Cerebellar nuclear complex (tissue), 1 donor: ENCODE measurements at places on chromosomes 7 and 10.

DNA sequence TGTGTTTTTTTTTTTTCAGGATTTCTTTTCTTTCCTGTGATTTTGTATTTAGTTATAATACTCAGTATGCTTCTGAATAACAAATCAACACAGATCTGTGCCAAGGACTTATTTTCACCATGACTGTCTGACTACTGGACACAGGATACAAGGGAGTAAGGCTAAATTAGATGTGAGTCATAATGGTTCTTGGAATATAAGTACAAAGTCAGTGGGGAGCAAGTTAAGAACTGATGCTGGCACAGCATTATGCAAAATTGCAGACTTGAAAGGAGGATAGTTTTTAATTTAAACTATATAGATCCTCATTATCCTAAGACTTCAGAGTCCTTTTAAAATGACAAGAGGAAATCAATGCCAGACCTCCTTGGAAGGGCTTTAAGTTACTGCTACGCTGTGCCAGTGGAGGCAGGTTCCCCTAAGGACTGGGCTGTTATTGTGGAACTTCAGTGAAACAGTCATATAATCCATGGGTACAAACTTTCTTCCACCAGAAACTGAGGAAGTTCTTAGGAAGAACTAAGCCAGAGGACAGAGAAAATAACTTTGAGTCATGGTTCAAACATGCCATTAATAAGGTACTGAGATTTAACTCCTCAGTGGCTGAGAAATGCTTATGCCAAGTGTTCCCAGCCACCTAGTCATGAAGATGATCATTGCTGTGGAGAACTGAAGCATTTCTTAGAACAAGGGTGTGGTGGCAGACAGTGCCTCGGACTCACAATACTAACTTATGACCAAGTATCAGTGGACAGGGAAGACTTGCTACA lies 531.2 kb downstream of the HTR7 start:
- DNase-seq, result no peak

DNA sequence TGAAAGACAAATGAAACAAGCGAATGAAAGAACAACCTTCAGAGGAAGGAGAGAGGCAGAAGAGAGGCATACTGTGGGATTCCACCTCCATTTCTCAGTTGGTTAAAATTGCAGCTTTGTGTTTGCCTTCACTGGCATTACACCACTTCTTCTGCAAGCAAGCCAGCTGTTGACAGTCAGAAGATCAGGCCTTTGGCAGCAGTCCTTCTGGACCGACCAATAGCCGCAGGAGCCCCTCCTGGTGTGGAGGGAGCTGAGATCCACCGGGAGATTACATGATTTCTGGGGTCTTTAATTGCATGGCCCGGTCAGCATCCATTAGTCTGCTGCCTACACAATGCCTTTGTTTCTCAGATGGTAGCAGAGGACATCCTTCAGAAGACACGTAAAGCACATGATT lies 206.7 kb downstream of the ADAM12 start:
- no peak for DNase-seq

DNA sequence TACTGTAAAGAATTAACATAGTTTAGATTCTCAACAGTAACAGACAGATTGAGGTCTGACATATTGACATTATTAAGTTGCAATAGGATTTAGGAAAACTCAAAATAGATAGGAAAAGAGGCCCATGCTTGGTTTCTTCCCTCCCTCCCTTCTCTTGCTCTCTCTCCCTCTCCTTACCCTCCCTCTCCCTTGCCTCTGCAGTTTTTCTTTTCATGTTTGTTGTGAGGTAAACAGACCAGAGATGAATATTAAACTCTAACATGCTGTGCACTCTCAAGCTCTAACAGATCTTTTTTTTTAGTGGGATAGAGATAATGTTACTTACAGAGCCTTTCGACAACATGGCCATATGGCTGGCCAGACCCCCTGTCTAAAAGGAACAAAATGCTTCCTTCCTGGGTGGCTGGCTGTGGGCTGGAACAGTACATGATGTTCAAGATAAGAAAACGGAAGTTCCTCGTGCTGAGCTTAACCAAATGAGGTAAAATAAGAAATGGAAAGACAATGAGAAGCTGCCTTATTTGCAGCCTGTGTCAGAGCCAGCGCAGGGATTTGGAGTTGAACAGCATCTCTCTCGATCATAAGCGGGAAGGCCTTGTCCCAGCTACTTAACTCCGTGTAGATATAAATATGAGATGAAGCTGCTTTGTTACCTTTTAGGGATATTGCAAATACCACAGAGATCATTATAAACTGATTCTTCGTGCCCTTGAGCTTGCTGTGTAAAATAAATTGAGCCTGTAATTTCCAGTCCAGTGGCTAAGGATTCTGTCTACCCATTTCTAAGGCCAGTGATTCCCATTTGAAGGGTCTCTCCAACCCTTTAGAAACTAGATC lies 391.9 kb upstream of the NPVF start:
- peak; percentile 26 for DNase-seq

- DNase-seq, result no peak
Measured at GRCh38 chr7:105461518-105461917, 60.6 kb downstream of the PUS7 start.

DNA sequence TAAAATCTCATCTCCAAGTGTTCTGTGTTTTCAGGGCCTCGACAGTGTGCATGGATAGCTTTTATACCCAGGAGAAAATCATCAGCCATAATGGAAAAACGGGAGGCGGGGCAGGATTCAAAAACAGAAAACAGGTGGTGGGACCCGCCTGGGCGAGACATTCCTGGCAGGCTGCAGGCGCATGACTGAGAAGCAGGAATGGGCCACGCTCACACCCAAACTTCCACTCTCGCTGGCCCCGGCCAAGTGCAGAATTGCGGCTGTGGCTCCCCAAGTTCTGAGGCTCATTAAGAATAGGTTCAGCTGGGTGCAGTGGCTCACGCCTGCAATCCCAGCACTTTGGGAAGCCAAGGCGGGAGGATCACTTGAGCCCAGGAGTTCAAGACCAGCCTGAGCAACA lies 60.6 kb downstream of the C10orf143 start:
- no peak for DNase-seq

- DNase-seq, result no peak
Measured at GRCh38 chr10:114879541-114880158, 58.1 kb downstream of the FHIP2A start.

DNA sequence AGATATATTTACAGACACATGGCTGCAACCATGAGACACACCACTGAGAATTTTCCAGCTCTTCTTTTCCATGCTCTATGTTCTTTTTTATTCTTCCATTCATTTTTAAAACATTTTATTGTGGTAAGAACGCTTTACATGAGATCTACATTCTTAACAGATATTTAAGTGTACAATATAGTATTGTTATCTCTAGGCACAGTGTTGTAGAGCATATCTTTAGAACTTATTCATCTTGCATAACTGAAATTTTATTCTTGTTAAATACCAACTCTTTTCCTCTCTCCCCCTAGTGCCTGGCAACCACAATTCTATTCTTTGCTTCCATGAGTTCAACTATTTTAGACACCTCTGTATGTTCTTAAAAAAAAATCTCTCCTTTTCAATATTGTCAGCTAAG lies 67.1 kb upstream of the HABP2 start:
- DNase-seq, result no peak

DNA sequence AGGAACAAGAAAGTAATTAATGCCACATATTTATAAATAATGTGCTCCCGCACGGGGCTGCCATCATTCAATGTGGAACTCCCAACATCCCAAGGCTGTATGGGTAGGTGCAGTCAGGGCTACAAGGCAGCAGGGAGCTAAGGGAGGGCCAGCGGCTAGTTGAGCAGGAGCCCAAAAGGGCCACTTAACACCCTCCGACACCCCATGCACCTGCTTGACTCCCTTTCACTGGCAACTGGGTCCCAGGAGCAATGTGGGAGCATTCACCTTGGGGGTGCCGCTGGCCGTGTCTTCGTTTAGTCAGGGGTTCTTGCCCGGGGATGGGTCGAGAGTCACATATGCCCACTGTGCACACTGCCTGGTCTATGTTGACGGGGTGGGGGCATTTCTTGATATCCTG lies 27.9 kb downstream of the SCART1 start:
- no peak for DNase-seq

DNA sequence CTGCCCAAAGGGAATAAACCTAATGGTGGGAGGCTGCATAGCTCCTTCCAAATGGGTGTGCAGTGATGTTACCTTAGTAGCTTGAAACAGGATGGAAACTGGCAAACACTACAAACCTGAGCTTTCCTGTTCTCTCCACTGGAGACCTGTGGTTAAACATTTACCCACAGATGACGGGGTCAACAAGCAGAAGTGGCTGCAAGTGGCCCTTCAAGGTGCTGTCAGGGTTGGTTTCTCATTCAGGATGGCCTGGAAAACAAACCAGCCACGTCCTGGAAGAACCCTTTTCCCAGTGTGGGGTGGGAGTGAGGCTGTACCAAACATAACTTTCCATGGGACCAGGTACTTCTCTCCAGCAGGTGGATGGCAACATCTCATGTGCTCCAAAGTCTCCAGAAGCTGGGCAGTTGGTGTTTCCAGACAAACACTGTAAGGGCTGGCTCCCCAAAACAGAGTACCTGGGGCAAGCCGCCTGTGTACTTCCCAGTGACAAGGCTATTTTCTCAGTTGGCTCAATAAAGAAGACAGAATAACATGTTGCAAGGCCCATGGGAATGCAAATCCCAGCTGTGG lies 67.5 kb downstream of the DNAJB9 start:
- no peak for DNase-seq

GRCh38 chr7:128172151-128172550 lies 68.9 kb upstream of the LEP start:
- peak; percentile 55 for DNase-seq

DNA sequence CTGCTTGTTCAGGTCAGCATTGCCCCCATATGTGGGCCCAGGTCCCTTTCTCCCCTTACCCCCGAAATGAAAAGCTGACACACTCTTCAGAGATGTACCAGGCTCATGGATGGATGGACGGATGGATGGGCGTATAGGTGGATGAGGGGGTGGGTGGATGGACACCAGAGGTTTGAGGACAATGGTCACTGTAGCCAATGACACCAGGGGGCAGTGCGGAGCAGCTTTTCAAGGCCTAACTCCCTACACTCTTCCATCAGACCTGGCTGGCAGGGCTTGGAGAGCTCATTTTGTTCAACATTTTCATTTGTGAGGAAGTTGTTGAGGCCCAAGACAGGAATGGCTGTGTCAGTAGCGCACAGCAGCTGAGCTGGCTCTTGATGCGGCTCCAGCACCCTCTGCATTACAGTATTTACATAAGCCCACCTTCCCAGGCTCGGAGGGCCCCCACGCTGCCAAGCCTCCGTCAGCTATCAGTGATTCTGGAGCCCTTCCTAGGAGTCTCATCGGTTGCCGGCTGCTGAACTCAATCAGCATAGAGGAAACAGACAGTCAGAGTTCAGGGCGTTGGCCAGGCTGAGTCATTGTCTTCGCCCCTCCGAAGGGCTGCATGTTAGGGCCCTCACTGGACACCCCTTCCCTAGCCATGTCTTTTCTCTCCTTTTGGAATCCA lies 11.6 kb upstream of the FFAR4 start:
- DNase-seq, result no peak

- DNase-seq, result no peak
Measured at GRCh38 chr10:536371-536925, 153.0 kb downstream of the DIP2C start.

- no peak for DNase-seq
Measured at GRCh38 chr7:2754086-2754485, 66.1 kb downstream of the AMZ1 start.

- DNase-seq, result no peak
Measured at GRCh38 chr10:23157691-23158369, 34.3 kb upstream of the PTF1A start.

GRCh38 chr7:107563081-107563774 lies 492 bp downstream of the COG5 start:
- DNase-seq, result no peak

GRCh38 chr7:105589356-105590077 lies 8.2 kb upstream of the EFCAB10 start:
- no peak for DNase-seq

DNA sequence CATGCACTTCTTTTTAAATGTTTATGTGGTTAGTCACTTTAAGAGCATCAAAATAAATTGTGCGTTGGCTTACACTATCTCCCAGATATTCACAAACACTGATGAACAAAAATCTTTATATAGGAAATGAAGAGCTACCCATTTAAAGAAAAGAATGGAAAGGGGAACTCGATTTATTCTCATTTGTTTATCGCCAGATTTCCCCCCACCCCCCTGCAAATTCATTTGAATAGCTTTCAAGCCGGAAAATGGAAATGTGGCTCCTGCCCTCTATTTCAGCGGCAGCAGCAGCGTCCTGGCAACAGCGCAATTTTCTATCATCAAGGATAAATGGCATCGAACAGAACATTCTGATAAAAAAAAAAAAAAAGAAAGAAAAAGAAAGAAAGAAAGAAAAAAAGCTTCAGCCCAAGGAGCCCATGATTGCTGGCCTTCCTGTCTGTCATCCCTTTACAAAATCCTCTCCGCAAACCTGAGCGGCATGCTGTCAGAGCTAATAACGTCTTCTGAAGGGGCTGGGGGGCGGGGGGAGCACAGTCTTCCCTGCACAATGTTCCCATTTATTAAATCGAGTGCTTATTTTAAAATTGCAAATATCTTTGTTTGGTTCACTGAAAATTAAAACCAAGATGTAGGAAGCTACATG lies 13.7 kb upstream of the DLX6 start:
- no peak for DNase-seq

DNA sequence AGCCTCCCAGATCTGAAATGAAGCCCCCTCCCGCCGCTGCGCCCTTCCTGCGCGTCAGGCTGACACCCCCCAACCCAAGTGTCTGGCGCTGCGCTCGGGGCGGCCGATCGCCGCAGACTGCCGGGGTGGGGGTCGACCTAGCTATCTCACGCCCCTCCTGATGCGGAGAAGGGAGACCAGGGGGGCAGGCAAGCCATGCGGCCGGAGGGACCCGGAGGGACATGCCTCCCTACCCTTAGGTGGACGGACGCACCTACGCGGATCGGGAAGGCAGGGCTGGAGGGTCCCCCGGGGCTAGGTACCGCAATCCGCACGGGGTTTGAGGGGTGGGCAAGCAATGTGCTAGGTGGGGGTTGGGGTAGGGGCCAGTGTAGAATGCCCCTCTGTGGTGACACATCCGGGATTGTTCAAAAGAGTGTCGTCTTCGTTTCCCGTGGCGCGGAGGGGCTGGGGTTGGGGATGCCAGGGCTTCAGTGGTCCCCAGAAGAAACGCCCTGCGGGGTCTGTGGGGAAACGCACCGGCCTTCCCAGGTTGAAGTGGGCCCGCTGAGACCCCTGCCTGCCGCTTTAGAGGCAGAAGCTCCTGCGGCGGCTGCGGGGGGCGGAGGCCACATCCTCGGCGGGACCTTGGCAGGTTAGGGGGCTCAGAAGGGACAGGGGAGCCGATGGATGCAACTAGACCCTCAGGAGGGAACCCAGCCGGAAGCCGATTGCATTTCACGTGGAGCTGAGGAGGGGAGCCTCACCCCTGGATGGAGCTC lies 913 bp downstream of the ADCYAP1R1 start:
- no peak for DNase-seq

DNA sequence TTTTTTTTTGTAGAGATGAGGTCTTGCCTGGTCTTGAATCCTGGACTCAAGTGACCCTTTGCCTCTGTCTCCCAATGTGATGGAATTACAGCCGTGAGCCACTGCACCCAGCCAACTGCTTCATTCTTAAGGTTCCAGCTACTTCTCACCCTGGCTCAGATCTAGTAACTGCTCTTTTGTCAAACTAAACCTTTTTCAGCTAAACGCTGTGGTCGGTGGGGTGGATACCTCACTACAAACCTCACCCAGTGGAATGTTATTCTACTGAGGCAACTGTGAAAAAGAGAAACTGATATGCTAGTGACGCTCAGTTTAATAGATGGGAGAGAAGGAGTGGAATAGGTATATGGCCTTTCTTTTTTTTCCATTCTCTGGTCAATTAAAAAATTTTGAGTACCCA lies 1.7 kb upstream of the MRLN start:
- no peak for DNase-seq

GRCh38 chr7:44163591-44163990 lies 22.5 kb upstream of the MYL7 start:
- DNase-seq, result no peak

GRCh38 chr7:51139796-51140195 lies 176.8 kb downstream of the COBL start:
- no peak for DNase-seq
